Effector memory CD8-positive, alpha-beta T cell (primary cell): ENCODE measurements at places on chromosomes 16 and 17.

GRCh38 chr16:88303890-88304819, 78.6 kb upstream of the ZNF469 start:
- no peaks in the 10 kb centered on the region for H3K36me3 ChIP-seq
- H3K27me3 ChIP-seq = peaks cover 25% of the 10 kb centered on the region
- no peak overlapping the region for H3K4me3 ChIP-seq
- no peak for DNase-seq

- no peak overlapping the region for H3K4me3 ChIP-seq
- H3K27ac ChIP-seq = no peak overlapping the region
- H3K36me3 ChIP-seq = no peaks in the 10 kb centered on the region
- no peak for DNase-seq
Measured at GRCh38 chr17:19619705-19620325, 28.7 kb upstream of the ALDH3A2 start.

DNA sequence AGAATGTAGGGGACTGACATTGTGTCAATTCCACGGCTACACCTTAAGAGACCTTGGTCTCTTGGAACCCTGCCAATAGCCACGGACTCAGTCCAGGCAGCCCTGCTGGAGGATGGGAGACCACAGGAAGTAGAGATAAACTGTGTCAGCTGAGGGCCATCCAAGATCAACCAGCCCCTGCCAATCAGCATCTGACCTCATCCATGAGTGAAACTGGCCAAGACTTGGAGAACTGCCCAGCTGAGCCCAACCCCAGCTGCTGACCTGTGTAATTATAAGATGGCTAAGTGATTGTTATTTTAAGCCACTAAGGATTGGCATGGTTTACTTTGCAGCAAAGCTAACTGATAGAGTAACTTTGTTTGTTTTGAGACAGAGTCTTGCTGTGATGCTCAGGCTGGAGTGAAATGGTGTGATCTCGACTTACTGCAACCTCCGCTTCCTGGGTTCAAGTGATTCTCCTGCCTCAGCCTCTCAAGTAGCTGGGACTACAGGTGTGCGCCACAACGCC, 13.3 kb upstream of the YWHAE start:
- H3K4me3 ChIP-seq = no peak overlapping the region
- no peaks in the 10 kb centered on the region for H3K27me3 ChIP-seq
- peaks cover 3% of the 10 kb centered on the region for H3K4me1 ChIP-seq
- peaks cover 9% of the 10 kb centered on the region for H3K36me3 ChIP-seq
- H3K27ac ChIP-seq = no peak overlapping the region
- DNase-seq = no peak

GRCh38 chr16:2515180-2515851, 1.6 kb downstream of the ATP6V0C start:
- peak overlapping the region; percentile 91 for H3K4me3 ChIP-seq
- peaks cover 70% of the 10 kb centered on the region for H3K36me3 ChIP-seq
- no peak for DNase-seq
- peak overlapping the region; percentile 96 for H3K27ac ChIP-seq
- H3K4me1 ChIP-seq = peaks cover 51% of the 10 kb centered on the region

GRCh38 chr17:7004398-7005253, 7.8 kb upstream of the RNASEK start:
- peak; percentile 60 for DNase-seq
- H3K4me1 ChIP-seq = peaks cover 19% of the 10 kb centered on the region
- no peaks in the 10 kb centered on the region for H3K27me3 ChIP-seq
- H3K36me3 ChIP-seq = peaks cover 50% of the 10 kb centered on the region
- H3K27ac ChIP-seq = no peak overlapping the region

DNA sequence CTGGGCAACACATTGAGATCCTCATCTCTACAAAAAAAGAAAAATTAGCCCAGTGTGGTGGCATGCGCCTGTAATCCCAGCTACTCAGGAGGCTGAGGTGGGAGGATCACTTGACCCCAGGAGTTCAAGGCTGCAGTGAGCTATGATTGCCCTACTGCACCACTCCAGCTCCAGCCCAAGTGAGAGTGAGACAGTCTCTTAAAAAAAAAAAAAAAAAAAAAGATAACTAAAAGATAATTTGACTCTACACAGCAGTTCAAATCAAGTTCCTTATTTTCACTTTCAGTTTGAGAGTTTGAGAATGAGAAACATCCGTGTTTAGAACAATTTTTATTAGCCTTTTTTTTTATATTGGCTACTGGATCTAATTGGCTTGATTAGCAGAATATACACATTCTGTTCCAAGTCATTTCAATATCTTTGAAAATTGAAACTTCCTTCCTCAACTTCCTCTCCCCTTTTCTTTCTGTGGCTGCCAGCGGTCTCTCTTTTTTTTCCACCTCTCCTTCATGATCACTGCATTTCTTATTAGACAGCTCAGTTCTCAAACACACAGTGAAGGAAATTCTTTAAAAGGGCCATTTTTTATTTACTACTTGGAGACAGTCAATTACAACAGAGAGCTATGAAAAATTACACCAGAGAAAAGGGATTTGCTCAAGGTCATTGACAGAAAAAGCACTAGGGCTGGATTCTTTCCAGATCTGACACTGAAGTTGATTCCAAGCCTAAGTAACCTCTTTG, 4.5 kb upstream of the ACSF2 start:
- no peak for DNase-seq
- H3K4me3 ChIP-seq = peak overlapping the region; percentile 53

DNA sequence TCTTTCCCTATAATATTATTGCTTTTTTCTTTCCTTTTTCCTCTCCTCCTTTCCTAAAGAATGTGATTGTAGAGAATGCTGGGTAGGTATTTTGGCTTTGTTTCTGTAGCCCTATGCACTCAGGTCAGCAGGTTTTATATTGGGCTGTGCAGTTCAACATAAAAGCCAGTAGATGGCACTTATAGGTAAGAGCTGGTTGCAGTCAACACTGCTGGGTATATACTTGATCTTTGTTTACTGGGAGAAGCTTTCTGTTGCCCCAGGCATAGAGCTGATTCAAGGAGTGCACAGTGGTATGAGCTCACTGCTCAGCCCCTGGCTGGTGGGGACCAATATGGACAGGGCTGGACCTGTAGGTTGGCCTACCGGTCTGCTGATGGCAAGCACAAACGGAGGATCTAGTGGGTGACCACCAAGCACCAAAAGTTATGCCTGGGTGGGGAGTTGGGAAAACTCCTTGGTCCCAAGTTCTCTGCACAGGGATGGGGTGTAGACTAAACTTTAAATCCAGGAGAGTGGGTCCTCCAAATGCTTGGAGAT, 378.9 kb downstream of the PMP22 start:
- no peak overlapping the region for H3K4me3 ChIP-seq
- DNase-seq = no peak
- H3K27me3 ChIP-seq = peaks cover 40% of the 10 kb centered on the region
- no peaks in the 10 kb centered on the region for H3K4me1 ChIP-seq

DNA sequence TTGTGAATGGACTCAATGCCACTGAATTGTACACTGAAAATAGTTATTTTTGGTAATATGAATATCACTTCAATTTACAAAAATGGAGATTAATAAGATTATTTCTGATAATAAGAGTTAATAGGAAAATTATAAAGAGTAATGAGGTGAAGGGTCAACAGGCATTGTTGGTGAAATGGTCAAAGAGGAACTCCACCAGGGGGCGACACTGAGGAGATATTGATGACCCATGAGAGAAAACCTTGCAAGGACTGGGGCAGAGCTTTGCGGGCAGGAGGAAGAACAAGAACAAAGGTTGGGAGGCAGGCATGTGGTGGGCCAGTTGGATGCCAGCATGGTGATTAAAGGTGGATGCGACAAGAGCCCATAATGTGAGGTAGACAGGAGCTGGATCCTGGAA, 74.0 kb upstream of the XYLT1 start:
- no peak overlapping the region for H3K4me3 ChIP-seq
- no peaks in the 10 kb centered on the region for H3K4me1 ChIP-seq
- H3K27ac ChIP-seq = no peak overlapping the region
- no peaks in the 10 kb centered on the region for H3K36me3 ChIP-seq
- no peak for DNase-seq

- H3K27me3 ChIP-seq = no peaks in the 10 kb centered on the region
- H3K4me3 ChIP-seq = peak overlapping the region; percentile 72
- peaks cover 23% of the 10 kb centered on the region for H3K36me3 ChIP-seq
- peaks cover 63% of the 10 kb centered on the region for H3K4me1 ChIP-seq
- peak overlapping the region; percentile 96 for H3K27ac ChIP-seq
Measured at GRCh38 chr16:28309811-28310311, 17.5 kb downstream of the SBK1 start.

DNA sequence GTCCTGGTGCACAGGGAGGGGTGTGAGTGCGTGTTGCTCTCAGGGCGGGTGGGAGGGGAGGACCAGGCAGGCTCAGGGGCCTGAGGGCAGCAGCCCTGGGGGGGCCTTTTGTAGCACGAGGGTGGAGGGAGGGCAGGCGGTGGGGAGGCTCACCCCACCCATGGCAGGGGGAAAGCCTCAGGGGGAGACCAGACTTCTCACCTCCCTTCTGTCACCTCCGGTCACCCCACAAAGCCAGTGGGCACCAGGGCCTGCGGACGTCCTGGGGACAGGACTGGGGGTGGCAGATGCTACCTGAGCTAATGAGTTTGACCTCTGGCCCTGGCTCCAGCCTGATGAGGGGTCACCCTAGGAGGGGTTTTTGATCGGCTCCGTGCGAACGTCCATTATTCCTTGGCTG, 39.0 kb downstream of the SOX8 start:
- no peak for DNase-seq
- H3K4me3 ChIP-seq = no peak overlapping the region
- no peaks in the 10 kb centered on the region for H3K4me1 ChIP-seq
- peaks cover 7% of the 10 kb centered on the region for H3K27me3 ChIP-seq

- H3K4me3 ChIP-seq = no peak overlapping the region
- H3K4me1 ChIP-seq = no peaks in the 10 kb centered on the region
- peaks cover 41% of the 10 kb centered on the region for H3K36me3 ChIP-seq
Measured at GRCh38 chr16:67883872-67884261, 818 bp upstream of the NRN1L start.

GRCh38 chr16:2771496-2772402, 5.3 kb downstream of the ELOB start:
- peak overlapping the region; percentile 21 for H3K4me3 ChIP-seq
- no peak for DNase-seq
- no peaks in the 10 kb centered on the region for H3K27me3 ChIP-seq
- H3K4me1 ChIP-seq = peaks cover 36% of the 10 kb centered on the region
- H3K36me3 ChIP-seq = peaks cover 72% of the 10 kb centered on the region

DNA sequence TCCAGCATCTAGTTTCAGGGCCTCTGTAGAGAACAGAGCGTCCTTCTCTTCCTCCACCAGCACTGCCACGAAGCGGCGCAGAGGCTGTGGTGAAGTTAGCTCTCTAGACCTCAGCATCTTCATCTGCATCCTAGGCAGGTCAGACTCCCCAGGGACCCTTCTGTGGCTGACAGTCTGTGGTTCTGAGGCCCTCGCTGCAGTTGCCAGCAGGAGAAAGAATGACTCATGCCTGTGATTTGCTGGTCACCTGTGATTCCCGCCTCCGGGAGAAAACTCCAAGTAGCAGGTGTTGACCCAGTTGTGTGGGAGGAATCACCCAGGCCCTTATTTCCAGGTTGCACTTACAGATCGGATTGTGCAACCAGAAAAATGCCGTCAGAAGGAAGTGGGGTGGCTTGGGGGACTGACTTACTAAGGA, 117.3 kb upstream of the CACNG5 start:
- H3K27me3 ChIP-seq = no peaks in the 10 kb centered on the region
- no peak overlapping the region for H3K4me3 ChIP-seq
- no peak overlapping the region for H3K27ac ChIP-seq
- peaks cover 6% of the 10 kb centered on the region for H3K36me3 ChIP-seq
- H3K4me1 ChIP-seq = peaks cover 25% of the 10 kb centered on the region

DNA sequence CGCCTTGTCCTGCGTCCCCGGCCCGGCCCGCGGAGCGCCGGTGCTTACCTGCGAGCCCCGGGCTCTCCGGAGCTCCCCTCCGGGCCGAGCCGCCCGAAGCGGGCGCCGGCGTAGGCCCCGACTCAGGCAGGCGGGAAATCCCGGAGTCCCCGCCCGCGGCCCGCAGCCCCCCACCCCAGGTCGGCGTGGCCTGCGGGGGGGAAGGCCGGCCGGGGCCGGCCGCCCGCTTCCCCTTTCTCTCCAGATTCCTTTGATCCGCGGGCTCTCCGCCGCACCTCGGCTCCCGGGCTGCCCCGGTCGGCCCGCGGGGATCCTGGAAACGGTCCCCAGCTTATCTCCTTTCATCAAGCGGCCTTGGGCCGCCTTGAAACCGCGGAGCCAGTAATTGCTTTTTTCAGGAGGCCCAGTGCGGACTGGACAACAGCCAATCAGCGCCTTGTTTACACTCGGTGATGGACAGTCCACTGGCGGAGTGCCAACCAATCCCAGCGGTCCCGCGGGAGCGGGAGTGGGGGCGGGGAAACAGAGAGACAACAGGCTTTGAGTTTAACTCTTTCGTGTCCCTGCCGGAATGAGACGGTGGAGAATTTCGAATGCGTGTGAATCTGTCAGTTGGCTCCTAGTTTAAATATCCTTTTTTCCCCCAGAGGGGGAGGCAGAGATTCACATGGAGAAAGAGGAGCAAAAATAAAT, 1.4 kb upstream of the BAHCC1 start:
- peak overlapping the region; percentile 41 for H3K4me3 ChIP-seq
- peak overlapping the region; percentile 74 for H3K27ac ChIP-seq
- peaks cover 41% of the 10 kb centered on the region for H3K36me3 ChIP-seq

DNA sequence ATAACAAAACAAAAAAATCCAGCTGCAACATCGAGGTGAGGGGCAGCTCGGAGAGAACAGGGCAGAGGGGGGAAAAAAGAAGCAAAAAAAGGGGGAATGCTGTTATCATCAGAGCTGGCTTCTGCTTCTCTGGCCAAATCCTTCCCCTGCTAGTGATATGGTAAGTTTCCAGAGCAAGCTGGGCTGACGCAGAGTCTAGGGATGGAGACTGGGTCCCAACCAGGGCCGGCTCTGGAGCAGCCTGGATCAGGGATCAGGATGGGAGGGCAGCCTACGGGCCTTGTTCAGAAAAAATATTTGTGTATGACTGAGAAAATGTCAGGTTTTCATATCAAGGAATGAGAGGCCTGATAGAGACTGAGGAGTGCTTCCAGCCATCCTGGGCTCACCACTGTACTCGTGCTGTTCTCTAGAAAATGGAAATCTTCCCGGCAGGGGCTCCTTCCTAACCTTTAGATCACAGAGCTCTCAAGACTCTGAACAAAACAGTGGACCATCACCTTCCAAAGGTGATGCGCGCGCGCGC, 726 bp upstream of the C1QTNF1 start:
- H3K4me3 ChIP-seq = peak overlapping the region; percentile 82
- H3K27me3 ChIP-seq = peaks cover 59% of the 10 kb centered on the region

GRCh38 chr17:44774271-44775135, 15.7 kb downstream of the ADAM11 start:
- no peaks in the 10 kb centered on the region for H3K27me3 ChIP-seq
- peak; percentile 88 for DNase-seq
- H3K4me3 ChIP-seq = peak overlapping the region; percentile 90
- peaks cover 19% of the 10 kb centered on the region for H3K4me1 ChIP-seq
- H3K36me3 ChIP-seq = no peaks in the 10 kb centered on the region
